ENCODE measurements at places on chromosomes 16 and 17. TPM values are rescaled to one million over a fixed set of nuclear protein-coding genes. Genes with fewer than 3 reads are reported as not detected.

DNA sequence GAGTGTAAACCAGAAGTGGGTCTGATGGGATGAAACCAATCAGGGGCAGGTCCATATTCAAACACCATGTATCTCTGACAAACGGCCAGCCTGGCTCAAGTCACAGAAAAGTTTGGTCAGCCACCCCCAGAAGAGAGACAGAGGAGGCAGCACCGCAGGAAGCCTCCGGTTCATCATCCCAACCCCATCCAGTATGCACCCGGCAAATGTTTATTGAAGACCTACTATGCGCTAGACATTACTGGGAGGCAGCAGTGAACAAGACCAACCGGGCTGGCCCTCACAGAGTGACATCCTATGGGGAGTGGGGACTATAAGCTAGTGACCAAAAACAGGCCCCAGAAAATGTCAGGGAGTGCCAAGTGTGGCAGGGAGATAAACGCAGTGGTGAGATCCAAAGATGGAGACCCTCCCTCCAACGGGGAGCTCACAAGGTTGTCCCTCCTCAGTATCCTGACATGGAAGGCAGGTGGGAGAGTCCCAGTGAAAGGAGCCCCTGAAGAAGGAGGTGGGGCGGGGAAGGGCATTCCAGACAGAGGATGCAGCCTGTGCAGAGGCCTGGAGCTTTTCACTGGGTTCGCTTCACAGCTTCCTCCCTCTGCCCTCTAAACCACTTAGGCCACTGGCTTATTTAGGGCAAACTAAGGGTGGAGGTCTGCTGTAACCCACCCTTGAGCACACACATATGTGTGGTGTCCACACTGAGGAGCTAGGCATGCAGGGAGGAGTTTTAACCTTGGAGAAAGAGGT is 2.0 kb downstream of the GSG1L start:
- no peak for DNase-seq
- peaks cover 12% of the 10 kb centered on the region for H3K27me3 ChIP-seq
- no peaks in the 10 kb centered on the region for H3K4me1 ChIP-seq

GNAO1 gene
- total RNA-seq, result 28.8 TPM

- H3K27ac ChIP-seq, result no peak overlapping the region
- H3K4me3 ChIP-seq, result no peak overlapping the region
- DNase-seq, result no peak
- no peaks in the 10 kb centered on the region for H3K27me3 ChIP-seq
- H3K36me3 ChIP-seq, result no peaks in the 10 kb centered on the region
- H3K4me1 ChIP-seq, result peaks cover 25% of the 10 kb centered on the region
Observed at GRCh38 chr17:4836221-4836620, 3.1 kb downstream of the MINK1 start.

NXPH3 gene
- 0.43 TPM for total RNA-seq

SLC13A2 gene
- 0.26 TPM for total RNA-seq

GRCh38 chr16:79769928-79770243 is 169.3 kb upstream of the MAF start:
- peak overlapping the region; percentile 59 for H3K4me3 ChIP-seq
- H3K4me1 ChIP-seq, result no peaks in the 10 kb centered on the region
- no peak for DNase-seq
- peak overlapping the region; percentile 81 for H3K27ac ChIP-seq
- no peaks in the 10 kb centered on the region for H3K36me3 ChIP-seq

GRCh38 chr16:53654946-53655345 is 48.7 kb downstream of the RPGRIP1L start:
- no peaks in the 10 kb centered on the region for H3K4me1 ChIP-seq
- no peaks in the 10 kb centered on the region for H3K36me3 ChIP-seq
- H3K27me3 ChIP-seq, result no peaks in the 10 kb centered on the region

TEDC2 gene
- 2.2 TPM for total RNA-seq

DNA sequence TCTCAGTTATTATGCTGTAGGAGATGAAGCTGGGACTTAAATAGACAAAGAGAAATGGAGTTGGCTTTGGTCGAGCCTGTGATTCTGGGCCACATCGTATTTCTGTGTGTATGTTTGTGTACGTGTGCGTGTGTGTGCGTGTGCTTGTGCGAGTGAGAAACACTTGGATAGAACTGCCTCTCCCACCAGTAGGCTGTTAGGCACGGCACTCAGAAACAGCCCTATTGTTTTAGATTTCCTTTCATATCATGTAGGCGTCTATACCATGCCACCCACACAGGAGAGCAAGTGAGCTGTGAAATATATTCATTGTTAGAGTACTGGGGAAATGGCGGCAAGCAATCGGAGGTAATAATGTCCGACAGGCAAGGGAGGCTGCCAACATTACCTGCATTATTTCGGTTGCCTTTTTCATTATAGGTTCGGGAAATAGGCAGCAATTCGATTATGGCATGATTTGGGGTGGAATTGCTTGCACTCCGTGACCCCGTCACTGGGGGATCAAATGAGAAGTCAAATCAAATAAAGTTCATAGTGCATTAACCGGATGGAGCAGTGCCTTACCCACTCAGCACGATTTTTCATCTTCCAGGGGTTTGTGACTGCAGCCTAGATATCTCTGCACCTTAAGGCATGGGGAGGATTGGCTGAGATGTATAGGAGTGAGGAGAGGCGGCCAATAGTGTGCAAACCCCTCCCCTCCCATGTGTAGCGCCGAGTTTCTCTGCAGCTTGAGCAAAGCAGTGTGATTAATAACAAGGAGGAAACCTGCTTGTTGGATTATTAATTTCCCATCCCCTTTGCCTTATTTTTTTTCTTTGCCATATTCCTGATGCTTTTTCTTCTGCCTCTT is 89.6 kb downstream of the RBFOX1 start:
- DNase-seq, result no peak
- H3K4me1 ChIP-seq, result no peaks in the 10 kb centered on the region
- peaks cover 5% of the 10 kb centered on the region for H3K27me3 ChIP-seq
- no peak overlapping the region for H3K4me3 ChIP-seq
- H3K27ac ChIP-seq, result no peak overlapping the region
- no peaks in the 10 kb centered on the region for H3K36me3 ChIP-seq

- H3K4me3 ChIP-seq, result no peak overlapping the region
- no peak overlapping the region for H3K27ac ChIP-seq
- no peaks in the 10 kb centered on the region for H3K36me3 ChIP-seq
- no peak for DNase-seq
- H3K4me1 ChIP-seq, result no peaks in the 10 kb centered on the region
Observed at GRCh38 chr16:62545039-62545438, 508.8 kb upstream of the CDH8 start.

TPPP3 gene
- total RNA-seq, result 0.24 TPM

PLA2G10 gene
- total RNA-seq, result not detected

DNA sequence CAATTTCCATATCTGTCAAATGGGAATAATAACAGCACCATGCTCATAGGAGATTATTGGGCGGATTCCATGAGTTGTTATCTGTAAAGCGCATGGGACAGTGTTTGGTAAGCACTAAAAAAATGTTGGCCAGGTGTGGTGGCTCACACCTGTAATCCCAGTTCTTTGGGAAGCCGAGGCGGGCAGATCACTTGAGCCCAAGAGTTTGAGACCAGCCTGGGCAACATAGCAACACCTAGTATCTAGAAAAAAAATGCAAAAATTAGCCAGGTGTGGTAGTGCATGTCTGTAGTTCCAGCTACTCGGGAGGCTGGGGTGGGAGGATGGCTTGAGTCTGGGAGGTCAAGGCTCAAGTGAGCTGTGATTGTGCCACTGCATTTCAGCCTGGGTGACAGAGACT is 66.8 kb upstream of the NFAT5 start:
- H3K4me1 ChIP-seq, result no peaks in the 10 kb centered on the region
- H3K27me3 ChIP-seq, result no peaks in the 10 kb centered on the region
- H3K4me3 ChIP-seq, result no peak overlapping the region
- no peak overlapping the region for H3K27ac ChIP-seq

DNA sequence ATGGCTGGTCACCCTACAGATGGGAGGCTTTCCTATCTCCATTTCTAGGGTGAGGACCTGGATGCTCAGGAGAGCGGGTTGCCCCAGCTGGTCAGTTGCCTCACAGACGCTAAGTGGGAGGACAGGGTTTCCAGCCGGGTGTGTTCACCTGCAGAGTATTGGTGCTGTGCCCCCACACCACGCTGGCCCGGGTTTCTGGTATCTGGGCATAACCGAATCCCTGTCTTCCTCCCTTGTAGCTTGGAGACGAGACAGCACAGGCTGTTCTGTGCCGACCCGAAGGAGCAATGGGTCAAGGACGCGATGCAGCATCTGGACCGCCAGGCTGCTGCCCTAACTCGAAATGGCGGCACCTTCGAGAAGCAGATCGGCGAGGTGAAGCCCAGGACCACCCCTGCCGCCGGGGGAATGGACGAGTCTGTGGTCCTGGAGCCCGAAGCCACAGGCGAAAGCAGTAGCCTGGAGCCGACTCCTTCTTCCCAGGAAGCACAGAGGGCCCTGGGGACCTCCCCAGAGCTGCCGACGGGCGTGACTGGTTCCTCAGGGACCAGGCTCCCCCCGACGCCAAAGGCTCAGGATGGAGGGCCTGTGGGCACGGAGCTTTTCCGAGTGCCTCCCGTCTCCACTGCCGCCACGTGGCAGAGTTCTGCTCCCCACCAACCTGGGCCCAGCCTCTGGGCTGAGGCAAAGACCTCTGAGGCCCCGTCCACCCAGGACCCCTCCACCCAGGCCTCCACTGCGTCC is 9.7 kb downstream of the CX3CL1 start:
- H3K4me1 ChIP-seq, result peaks cover 3% of the 10 kb centered on the region
- DNase-seq, result no peak
- no peak overlapping the region for H3K4me3 ChIP-seq
- no peak overlapping the region for H3K27ac ChIP-seq
- H3K27me3 ChIP-seq, result no peaks in the 10 kb centered on the region

MAF gene
- total RNA-seq, result 29.9 TPM

Measured in right lobe of liver (tissue), 6 donors.